ENCODE measurements at places on chromosomes 5 and 9. TPM values are rescaled to one million over a fixed set of nuclear protein-coding genes. Genes with fewer than 3 reads are reported as not detected.

SV2C gene
- total RNA-seq = not detected

DBH gene
- total RNA-seq = not detected

DNA sequence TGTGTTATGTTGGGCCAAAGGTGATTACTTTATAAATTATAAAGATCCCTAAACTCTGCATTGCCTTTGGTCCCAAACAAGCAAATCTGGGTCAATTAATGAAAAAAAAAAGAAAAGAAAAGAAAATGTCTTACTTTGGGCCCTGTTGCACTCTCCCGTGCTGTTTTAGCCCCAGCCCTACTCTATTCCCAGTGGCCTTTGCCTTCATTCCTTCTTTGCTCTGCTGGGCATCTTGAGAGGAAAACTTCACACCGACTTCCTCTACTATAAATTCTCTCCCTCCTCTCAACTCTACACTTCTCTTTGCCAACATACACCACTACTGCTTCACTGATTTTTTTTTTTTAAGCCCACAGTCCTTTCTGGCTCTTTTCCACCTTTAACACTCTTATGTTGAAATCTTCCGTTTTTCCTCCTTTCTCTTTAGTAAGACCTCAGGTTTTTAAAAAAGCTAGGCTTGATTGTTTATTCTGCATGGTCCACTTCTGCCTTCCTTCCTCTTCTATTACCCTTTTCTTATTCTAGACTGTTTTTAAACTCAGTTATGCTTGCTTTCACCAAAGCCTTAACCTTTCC, 4.5 kb upstream of the MSMP start:
- DNase-seq = no peak
- no peak overlapping the region for H3K4me3 ChIP-seq
- H3K4me1 ChIP-seq = peaks cover 30% of the 10 kb centered on the region

PDZD2 gene
- 2.9 TPM for total RNA-seq

MAML1 gene
- total RNA-seq = 17.9 TPM

C5orf52 gene
- total RNA-seq = not detected

GFI1B gene
- not detected for total RNA-seq

DNA sequence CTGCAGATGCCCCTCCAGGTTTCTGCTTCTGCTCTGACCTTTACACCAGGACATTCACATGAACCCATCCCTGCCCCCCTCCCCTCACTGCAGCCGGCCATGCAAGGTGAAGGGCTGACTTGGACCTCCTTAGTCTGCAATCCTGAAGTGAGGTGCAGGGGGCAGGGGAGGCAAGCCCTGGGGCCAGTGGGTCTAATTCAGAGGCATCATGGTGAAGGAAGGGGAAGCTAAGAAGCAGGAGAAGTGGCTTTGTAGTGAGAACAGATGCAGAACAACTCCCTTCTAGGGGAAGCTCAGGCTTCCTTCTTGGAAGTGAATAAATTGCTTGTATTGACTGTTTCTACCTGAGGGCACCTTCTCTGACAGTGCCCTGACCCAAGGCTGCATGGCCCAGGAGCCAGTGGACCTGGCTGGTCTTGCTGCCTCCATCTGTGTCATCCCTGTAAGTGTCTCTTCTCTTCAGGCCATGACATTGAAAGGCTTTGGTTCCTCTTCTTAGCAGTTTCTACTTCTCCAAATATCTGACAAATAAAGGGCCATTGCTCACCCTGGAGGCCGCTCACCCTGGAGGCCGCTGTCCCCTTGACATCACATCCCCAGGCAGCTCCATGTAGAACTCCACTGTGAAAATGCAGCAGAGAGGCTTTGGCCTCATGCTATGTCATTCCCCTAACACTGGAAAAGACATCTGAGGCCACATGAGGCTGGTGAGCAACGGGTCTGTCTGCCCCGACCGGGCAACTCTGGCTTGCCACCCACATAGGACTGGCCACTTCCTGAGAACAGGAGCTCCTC, 55.3 kb downstream of the GADD45G start:
- H3K27ac ChIP-seq = no peak overlapping the region
- H3K4me1 ChIP-seq = no peaks in the 10 kb centered on the region
- H3K36me3 ChIP-seq = no peaks in the 10 kb centered on the region
- no peak overlapping the region for H3K4me3 ChIP-seq
